Activated T-cell treated with anti-CD3 and anti-CD28 coated beads for 48 hours (primary cell): ENCODE measurements at places on chromosomes 1 and 21.

DNA sequence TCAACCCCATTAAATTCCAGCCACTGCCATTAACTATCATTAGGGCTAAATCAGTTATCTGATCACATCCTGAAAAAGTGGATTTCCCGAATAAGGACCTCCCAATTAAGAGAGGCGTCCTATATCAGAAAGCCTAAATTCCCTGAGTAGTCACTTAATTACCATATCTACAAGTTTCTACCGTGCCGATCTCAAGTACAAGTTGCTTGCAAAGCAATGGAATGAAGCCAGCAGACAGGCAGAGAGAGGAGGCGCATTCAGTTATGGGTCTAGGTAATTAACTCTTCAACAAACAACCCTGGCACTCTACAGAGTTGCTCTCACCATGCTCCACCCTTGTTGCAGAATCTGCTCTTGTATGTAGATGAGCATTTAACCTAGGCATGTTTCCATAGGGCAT is 494.6 kb upstream of the RUNX1 start:
- no peak for DNase-seq

GRCh38 chr1:91397605-91398004 is 7.0 kb downstream of the HFM1 start:
- DNase-seq = no peak

GRCh38 chr1:192512426-192513162 is 63.0 kb upstream of the RGS1 start:
- no peak for DNase-seq

DNA sequence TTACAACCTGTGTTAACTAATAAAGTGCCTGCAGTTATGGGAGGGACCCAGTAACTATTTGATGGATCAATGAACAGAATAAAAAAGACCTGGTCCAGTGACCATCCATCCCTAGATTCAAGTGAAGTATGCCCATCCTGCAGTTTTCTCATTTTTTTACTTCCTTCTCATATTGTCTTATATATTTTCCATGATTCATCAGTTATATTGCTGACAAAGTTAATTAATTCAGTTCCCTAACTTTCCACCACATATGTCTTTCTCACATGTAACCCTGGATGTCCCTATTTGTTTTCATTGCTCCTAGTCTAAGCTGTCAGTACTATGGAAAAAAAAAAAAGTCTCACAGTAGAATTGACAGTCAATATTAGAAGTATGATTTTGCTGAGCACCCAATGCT is 64.3 kb downstream of the ITGB3BP start:
- no peak for DNase-seq

- DNase-seq = no peak
Observed at GRCh38 chr21:45949928-45950739, 31.4 kb upstream of the COL6A1 start.
